ENCODE measurements at places on chromosomes 7 and 10.
A peak's percentile ranks its signal among the peaks of the same experiment; 100 is the strongest.

DNA sequence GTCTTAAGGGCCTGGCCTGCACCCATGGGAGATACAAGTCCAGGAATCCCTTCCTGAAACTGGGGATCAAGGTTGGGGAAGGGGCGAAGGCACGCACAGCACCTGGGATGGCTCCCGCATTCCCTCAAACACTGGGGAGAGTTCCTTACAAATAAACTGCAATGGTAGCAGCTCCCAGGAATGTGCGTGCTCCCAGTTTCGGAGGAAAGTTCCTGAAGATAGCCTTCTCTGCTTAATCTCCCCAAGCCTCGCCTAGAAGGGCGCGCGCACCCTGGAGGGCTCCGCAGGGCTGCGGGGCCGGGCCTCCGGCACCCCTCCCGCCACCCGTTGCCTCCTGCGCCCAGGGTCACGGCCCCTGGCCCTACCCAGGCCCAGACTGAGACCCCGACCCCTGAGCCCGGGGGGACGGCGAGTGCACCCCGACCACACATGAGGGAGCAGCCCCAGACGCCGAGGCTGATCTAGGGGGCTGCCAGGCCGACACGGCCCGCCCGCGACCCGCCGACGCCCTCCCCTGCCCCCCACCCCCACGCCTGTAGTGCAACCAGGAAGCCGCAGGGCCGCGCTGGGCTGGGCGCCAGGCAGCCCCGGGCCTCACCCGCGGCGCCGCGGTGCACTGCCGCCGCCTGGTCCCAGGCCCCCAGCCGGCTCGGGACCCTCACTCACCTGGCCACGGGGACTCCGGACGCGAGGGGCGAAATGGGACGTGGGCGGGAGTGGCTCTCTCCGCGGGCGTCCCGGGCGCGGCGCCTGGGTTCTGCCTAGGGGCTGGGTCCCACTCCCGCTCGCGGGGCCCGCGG, 460 bp downstream of the ANXA11 start:
- DNase-seq = no peak

- DNase-seq = no peak
These were observed 8.8 kb downstream of the BAG3 start for GRCh38 chr10:119659951-119660350.

GRCh38 chr10:120688928-120689327, 162.2 kb upstream of the WDR11 start:
- DNase-seq = no peak

DNA sequence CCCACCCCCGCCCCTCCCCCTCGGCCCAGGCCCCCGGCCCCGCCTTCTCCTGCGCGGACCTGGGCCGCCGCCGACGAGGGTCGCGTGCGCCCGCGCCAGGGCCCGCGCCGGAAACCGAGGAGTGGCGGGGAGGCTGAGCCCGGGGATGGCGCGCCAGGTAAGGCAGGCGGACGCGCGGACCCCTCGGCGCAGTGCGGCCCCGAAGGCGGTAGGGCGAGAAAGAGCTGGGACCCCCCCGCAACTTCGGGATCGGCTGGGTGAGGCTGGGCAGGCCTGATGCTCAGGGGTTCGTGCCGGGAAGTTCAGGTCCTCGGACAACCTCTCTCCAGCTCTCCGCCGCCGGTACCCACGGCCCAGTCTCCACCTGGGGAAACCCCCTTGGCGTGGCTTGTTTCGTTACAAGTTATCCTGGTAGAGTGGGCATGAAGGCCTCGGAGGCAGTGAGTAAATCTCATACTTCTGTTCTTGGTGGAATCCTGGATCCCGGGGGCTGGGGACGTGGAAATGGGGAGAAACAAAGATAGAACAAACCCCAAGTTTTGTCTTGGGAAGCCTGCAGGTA, 58.4 kb downstream of the ZNF467 start:
- peak; percentile 40 for DNase-seq

DNA sequence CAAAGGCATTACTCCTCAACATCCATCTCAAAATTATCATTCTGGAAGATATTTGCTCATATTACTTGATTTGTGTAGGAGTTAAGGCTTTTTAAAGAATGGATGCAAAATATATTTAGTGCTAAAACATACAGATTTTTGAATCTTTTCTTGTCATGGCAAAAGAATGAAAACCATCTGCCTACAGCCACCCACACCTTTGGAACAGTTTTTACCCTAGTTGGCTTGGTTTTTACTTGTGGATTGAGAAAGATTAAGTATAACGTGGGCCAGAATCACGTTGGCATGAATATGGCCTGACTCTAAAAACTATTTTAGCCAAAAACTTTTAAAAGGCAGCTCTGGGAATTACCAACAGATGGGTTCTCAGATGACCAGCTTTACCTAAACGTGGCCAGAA, 128.2 kb downstream of the SPAG6 start:
- no peak for DNase-seq

DNA sequence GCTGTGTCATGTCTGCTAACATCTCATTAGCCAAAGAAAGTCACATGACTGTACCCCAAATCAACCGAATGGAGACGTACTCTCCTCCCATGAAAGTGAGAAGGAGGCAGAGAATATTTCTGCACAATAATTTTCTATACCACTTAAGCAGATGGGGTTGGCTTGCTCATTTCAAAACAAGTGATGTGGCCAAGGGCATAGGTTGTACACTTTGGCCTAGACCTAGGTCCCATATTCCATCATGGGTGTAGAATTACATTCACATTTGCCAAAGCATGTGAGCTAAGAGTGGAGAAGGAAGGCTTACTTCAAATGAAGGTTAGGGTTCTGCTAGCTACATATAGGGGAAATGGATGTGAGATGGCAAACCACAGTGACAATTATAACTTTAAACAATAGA, 83.0 kb downstream of the ZNF365 start:
- DNase-seq = no peak

DNA sequence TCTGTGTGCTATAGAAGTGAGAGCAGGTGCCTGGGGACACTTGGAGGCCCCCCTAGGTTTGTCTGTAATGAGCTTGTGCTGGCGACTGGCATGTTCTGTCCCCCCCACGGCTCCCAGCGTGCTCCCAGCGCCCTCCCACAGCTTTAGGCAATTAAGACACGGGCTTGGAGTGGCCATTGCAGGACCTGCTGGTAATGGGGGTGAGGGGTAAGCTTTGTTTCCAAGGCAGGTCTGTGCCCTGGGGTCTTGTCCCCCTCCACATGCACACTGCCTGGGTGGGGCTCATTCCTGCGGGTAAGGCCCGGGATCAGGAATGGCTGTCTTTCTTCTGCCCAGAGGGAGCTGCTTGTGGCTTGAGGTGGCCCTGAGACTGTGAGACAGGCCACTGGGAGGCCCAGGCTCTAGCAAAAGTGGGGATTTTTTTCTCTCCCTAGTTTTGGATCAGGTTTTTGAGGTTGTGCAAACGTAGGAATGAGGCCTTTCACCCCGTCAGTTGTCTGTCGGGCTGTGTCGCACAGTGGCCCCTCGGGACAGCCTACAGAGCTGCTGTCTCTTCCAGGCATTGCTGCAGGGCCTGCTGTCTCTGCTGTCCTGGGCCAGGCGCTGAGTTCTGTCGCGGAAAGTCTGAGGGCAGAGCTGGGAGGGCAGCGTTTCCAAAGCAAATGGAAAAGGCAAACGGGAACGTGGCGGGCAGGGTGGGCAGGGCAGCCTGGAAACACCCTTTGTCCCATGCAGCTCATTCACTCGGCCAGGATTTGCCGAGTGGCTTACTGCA, 107.4 kb downstream of the LHPP start:
- DNase-seq = no peak

- DNase-seq = peak; percentile 82
These were observed 41.1 kb upstream of the STMP1 start for GRCh38 chr7:135620980-135621850.

DNA sequence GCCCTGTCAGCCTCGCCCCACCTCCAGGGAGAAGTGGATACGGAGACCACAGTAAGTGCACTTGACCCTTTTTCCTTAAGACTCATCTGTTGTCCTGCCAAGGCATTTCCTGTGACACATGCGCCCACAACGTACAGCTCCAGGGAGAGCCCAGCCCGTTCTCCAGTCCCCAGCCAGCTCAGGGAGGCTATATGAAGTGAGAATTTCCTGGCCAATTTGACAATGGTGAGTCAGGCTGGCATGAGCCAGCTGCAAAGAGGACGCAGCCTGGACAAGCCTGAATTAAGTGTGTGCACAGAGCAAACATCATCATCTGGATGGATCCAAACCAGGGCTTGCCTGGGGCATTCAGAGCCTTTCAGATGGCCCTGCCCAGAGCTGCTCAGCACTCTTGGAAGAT, 244.8 kb downstream of the KCNMA1 start:
- no peak for DNase-seq

DNA sequence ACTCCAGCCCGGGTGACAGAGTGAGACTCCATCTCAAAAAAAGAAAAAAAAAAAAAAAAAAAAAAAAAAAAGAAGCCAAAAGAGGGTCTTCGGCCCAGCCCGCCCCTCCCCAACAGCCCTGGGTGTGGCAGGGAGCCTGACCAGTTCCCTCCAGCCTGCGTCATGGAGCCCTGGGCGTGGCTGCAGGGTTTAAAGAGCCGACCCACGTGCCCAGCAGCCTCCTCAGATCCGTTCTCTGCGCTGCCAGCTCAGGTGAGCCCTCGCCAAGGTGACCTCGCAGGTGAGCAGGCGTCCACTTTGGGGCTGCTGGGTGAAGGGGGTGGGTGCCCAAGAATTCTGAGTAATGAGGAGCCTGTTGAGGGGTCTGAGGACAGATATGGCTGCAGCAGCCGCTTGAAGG, at the start of gene FXYD4:
Gene FXYD4, plus strand, starts transcription at position 219 of the 400 bp plus-strand sequence. CDS start 2,111 bp downstream, outside the sequence.
- no peak for DNase-seq

GRCh38 chr7:35463751-35464150, 209.9 kb upstream of the TBX20 start:
- no peak for DNase-seq

DNA sequence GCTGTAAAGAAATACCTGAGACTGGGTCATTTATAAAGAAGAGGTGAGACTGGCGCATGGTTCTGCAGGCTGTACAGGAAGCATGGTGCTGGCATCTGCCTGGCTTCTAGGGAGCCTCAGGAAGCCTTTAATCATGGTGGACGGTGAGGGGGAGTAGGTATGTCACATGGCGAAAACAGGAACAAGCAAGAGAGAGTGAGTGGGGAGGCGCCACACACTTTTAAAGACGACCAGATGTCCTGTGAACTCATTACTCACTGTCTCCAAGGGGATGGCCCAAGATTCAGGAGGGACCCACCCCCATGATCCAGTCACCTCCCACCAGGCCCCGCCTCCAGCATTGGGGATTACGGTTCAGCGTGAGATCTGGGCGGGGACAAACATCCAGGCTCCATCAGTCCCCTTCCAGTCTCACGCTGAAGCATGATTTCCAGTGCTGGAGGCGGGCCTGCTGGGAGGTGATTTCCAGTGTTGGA, 3.2 kb downstream of the ZNF316 start:
- no peak for DNase-seq

- peak; percentile 50 for DNase-seq
These were observed 50.7 kb downstream of the HSPA12A start for GRCh38 chr10:116691635-116692034.

GRCh38 chr7:867406-868188, 8.8 kb upstream of the GET4 start:
- no peak for DNase-seq

- DNase-seq = peak; percentile 40
These were observed 276.1 kb downstream of the DNAJB6 start for GRCh38 chr7:157612664-157613561.

DNA sequence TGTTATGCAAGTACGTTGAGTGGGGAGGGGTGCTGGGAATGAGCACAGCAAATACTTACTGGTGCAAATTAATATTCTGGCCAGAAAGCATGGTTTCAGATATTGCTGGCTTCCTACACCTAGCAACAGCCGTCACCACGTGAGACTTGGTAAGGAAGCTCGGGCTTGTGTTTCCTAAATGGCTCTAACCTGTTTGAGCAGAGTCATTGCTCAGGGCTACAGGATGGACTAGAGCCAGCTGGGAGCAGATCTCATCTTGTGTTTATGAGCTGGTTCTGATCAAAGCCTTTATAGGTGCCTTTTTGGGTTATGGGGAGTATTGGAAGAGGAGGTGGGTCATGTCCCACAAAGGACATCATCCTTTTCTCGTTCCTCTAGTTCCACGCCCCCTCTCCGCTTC, 200.3 kb downstream of the BUB3 start:
- no peak for DNase-seq

DNA sequence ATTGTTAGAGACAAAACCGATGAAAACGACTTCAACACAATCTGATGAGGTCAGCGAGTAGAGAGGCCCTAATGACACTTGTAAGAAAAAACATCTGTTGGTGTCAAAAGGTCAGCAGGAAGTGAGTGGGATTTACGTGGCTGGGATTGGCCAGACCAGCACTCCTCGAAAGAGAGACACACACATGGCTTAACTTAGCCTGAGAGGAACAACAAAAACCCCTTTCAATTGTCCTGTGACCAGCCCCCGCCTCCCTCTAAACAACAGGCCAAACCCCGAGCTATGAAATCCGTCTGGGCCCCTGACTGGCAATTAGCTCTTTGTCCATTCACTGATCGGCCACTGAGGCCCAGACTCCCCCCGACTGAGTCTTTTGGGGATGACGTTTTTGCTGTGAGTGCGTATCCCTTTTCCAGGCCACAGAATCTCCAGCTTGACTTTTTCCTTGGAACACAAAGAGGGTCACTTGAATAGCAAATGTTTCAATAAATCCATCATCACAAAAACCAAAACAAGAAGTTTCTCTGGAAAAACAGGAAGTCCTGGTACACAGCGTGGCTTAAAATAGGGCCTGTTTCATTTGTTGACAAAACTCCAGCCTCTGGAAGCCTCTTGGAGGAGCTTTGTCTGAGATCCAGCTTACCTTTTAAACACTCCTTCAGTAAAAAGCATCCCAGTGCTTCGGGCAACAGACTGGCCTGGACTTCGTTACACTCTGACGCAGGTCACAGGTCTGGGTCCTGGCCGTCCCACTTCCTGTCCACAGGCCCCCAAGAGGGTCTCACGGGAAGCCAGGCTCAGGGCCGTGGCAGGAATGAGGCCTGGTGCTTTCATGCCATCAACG, 103.0 kb downstream of the CTBP2 start:
- peak; percentile 70 for DNase-seq

DNA sequence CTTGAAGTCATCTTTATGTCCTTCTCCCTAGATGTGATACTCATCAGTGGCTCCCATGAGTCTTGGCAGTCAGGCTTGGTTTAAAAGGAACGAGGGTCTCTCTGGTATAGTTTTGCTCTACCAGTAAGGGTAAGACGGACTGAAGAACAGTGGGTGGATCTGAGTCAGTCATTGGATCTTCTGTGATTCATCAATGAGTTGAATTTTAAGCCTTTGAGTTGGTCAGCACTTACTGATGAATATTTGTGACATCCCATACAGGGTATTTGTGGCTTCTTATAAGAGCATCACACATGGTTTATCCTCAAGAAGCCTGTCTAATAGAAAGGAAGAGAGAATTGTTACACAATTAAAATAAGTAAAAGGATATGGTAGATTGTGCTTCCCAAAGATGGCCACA, 87.3 kb upstream of the NAMPT start:
- DNase-seq = no peak
